Ascending aorta (tissue), 2 donors: ENCODE measurements at places on chromosomes 12 and 14.

GRCh38 chr14:24368562-24369252 is 723 bp downstream of the NFATC4 start:
- no peak for DNase-seq

DNA sequence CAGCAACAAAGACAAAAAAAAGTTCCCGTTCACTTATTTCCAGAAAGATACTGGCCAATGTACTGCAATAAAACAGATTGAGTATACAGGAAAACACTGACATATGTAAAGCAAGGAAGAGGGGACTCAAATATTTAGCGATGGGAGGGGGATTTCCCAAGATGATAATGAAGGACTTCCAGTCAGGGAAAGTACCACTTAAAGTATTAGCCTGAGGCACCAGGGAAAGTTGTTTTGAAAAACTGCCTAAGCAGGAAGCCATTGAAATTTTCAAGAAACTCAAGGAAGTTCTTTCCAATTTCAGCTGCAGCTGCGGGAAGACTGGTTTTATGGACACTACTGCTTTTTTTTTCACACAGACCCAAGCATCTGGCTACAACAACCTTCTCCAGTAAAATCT is 1007.4 kb upstream of the NOVA1 start:
- no peak for DNase-seq

- no peak for DNase-seq
These were observed 1.3 kb upstream of the TEDC1 start for GRCh38 chr14:105489542-105490266.

- DNase-seq, result no peak
These were observed 33.9 kb downstream of the FBXO33 start for GRCh38 chr14:39398382-39398781.

GRCh38 chr12:29306266-29306665 is 74.7 kb downstream of the ERGIC2 start:
- DNase-seq, result no peak
